ENCODE measurements at places on chromosomes 16 and 17.
A peak's percentile ranks its signal among the peaks of the same experiment; 100 is the strongest.

DNA sequence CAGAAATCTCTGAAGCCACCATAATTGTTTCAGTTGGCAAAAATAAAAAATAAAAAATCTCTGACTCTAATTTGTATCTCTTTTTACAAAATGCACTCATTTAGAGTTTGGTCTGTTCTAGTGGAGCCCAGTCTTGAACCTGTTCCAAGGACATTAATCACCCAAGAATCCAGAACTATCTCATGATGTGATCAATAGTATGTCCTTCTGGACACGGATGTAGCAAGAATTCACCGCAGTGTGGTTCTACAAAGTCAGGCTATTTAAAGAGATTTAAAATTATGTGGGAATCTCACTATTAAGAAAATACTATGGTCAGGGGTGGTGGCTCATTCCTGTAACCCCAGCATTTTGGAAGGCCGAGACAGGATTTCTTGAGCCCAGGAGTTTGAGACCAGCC lies 21.8 kb upstream of the ANKFN1 start:
- DNase-seq = peak; percentile 62

GRCh38 chr17:17155568-17155967 lies 50.6 kb downstream of the PLD6 start:
- no peak for DNase-seq

GRCh38 chr16:55392701-55393100 lies 68.7 kb downstream of the IRX6 start:
- peak; percentile 3 for DNase-seq

- DNase-seq = no peak
Measured at GRCh38 chr17:4584101-4584916, at the start of gene SMTNL2. Gene SMTNL2 (plus strand): TSS chr17:4584529. CDS start chr17:4584606, 77 bp downstream.

GRCh38 chr17:75795820-75796607 lies 11.4 kb downstream of the UNK start:
- DNase-seq = no peak

- DNase-seq = no peak
Measured at GRCh38 chr17:79778504-79779083, 646 bp downstream of the CBX2 start.

- no peak for DNase-seq
Measured at GRCh38 chr17:15267996-15268395, 2.9 kb upstream of the PMP22 start.

DNA sequence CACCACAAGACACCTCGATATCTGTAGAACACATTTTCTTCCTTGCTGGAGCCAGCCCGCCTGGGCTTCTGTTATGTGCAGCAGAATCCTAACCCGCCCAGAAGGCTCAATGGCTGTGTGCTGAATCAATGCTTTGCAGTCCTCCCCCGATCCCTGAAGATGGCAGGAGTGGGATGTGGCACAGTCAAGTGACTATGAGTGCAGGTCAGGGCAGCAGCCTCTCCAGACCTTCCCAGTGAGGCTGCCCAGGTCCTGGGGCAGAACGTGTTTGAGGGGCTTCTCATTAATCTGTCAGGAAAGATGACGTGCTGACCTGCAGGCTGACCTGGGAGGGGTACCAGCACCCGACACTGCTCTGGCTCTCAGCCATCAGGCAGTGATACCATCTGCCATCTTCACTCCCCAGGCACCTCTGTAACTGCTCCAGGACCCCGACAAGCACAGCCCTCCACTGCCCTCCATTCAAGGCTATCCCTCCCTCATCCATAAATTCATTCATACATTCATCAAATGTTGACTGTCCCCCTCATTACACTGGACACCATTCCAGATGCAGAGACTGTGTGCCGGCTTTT lies 35.2 kb downstream of the LRRC75A start:
- no peak for DNase-seq

GRCh38 chr16:66474750-66475199 lies 47.7 kb downstream of the BEAN1 start:
- no peak for DNase-seq

- no peak for DNase-seq
Measured at GRCh38 chr16:84751241-84751640, 51.4 kb downstream of the USP10 start.

GRCh38 chr16:85252461-85252860 lies 140.2 kb upstream of the CIBAR2 start:
- DNase-seq = no peak

DNA sequence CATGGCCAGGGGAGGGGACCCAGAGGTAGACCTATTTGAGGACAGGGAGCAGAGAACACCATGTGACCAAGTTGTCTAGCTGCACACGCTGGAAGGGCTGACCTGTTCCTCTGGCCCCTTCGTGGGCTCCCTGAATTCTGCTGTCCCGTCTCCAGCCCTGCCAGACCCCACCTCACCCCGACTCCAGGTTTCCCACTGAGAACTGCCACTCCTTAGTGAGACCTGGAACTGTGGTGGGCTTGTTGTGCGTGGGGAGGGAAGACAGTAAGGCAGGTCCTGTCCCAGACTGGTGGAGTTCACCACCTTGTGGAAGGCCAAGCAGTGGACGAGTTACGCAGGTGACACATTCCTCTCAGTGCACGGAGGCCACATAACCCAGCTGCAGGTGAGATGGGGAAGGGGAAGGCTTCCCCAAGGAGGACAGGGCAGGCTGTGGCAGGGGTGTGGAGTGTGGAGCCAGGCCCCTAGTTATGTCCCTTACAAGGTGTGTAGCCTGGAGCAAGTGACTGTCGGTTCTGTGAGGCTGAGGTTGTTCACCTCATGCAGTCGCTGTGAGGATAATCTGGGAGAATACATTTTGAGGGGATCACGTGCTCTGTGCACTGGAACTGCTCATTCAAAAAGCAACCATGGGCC lies 54.7 kb downstream of the USP22 start:
- no peak for DNase-seq

DNA sequence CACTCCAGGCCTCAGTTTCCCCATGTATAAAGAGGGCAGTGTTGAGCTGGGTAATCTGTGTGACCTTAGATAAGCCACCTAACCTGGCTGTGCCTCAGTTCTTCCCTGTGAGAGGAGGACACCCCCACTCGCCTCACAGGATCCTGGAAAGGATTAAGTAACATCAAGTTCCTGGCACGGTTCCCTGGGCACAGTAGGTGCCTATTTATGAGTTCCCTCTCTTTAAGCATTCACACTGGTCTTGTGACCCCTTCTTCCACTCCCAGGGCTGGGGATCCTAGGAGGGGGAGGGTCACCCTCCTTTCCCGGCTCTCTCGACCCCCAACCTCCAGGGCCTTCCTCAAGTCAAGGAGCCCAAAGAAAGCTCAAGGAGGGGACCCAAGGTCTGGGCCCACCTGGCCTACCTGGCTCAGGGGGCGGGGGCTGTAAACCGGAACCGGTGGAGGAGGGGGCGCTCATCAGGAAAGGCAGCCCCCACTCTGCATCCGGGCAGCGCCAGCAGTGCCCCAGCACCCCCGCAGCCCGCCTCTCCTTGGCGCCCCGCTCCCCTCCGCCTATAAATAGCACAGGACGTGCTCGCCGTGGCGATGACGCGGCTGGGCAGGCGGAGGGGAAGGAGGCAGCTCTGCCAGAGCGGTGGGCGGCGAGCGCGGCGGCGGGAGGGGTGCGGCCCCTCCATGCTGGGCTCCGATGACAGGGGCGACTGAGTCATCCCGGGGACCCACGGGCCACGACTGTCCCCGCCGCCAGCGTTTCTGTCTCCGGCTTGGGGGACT lies 9.4 kb downstream of the RPL19 start:
- peak; percentile 57 for DNase-seq

DNA sequence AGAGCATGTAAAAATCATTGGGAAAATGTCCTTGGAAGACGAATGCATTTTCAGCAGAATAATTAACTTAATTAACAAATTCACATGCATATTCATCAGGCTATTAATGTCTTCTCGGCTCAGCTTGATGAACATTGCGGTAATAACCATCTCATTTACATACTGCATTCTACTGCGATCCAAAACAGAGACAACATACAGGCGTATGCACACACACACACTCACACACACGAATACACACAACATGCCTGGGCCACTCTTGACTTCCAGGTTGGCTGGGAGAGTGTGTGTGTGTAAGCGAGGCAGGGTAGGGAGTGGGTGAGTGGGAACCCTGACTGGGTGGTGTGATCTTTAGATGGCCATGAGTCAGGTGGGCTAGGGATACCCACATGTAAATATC lies 44.7 kb downstream of the NEUROD2 start:
- DNase-seq = no peak

GRCh38 chr16:80931801-80932707 lies 74.6 kb downstream of the CMC2 start:
- DNase-seq = peak; percentile 61

GRCh38 chr16:11610580-11610979 lies 23.9 kb upstream of the LITAF start:
- no peak for DNase-seq

DNA sequence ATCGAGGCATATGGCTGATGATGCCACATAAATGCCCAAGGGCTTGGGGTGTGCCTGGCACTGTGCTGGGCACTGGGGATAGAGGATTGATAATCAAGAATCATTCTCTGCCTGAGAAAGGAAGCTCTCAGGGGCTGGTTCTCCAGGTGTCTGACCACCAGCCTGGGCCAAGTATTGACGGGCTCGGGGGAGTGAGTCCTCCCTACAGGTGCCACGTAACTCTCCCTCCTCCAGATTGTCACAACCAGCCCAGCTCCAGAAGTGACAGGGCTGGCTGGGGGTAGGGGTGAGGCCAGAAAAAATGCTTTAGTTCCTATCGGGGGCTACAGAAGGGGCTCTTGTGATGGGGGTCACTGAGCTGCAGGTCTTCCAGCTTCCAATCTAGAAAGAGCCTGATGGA lies 10.7 kb upstream of the C1QL1 start:
- no peak for DNase-seq

DNA sequence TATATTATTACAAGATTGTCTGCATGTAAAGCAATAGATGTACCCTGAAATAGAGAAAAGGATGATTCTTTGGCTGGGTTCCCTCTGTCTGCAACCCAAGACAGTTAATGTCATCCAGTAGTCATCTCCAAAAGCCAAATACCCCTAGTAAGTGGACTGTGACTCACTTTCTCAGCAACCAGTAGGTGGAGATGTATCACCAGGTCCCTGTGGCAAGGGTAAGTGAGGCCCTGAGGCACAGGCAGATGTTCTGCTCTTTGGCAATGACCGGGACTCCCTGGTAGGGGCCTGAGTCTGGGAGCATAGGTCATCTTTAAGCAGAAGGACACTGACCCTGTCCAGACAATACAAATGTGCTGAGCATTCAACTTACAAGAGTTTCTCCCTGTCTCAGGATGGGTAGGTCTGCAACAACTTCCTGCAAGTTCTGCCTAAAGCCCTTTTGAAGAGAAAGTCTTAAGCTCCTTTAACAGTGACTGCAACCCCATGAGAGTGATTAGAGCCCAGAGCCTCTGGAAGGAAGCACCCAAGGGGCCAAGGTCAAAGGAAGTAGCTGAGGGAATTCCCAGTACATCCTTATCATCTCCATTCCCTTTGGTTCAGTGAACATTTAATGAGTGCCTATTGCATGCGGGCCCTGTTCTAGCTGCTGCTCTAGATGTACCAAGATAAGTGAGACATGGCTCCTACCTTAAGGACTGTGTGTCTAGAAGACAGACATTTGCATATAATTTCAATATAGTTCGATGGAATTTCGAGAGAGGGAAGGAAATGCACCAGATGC lies 31.9 kb downstream of the PMP22 start:
- DNase-seq = peak; percentile 89

- DNase-seq = no peak
Measured at GRCh38 chr16:64133366-64133765, 988.5 kb downstream of the CDH11 start.

- DNase-seq = no peak
Measured at GRCh38 chr17:57514614-57515013, 230.5 kb downstream of the CCDC182 start.

GRCh38 chr16:1932050-1933028 lies 10.7 kb downstream of the MSRB1 start:
- DNase-seq = no peak

- DNase-seq = peak; percentile 80
Measured at GRCh38 chr16:11016993-11017392, 72.6 kb downstream of the CLEC16A start.

- no peak for DNase-seq
Measured at GRCh38 chr16:84190731-84191388, at the start of gene ADAD2. Gene ADAD2 (plus strand): TSS chr16:84191157. CDS start chr16:84191231, 74 bp downstream.

- DNase-seq = peak; percentile 27
Measured at GRCh38 chr17:43917348-43918025, 10.2 kb upstream of the MPP2 start.

- peak; percentile 69 for DNase-seq
Measured at GRCh38 chr17:64130559-64131001, 636 bp upstream of the ERN1 start.

GRCh38 chr16:83520596-83520995 lies 287.2 kb upstream of the HSBP1 start:
- DNase-seq = no peak

DNA sequence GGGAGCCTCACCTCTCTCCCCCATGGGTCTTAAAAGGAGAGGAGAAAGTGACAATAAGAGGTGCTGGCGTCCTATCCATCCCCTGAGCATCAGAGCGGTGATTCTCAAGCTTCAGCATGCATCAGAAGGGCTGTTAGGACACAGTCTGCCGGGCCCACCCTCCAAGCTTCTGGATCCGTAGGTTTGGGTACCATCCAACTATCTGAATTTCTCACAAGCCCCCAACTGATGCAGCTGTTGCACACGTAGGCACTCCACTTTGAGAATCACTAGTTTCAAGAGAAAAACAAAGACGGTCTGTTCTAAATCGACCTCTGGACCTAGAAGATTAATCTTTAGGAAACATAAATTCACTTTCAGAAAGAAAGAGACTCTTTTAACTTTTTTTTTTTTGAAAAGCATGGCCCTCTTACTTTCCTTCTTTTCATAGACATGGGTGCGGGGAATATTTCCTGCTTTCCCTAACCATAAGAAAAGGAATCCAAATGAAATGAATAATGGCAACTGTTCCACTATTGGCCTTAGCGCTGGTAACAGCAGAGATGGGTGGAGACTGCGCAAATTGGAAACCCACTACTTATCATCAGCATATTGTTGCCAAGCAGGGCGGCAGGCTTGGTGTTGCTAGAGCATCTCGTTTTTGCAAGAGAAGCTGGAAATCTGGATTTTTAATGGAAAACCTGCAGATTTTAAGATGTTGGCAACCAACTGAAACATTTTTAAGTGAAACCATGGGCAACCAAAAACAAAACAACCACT lies 144.4 kb downstream of the GAS7 start:
- no peak for DNase-seq

All from fibroblast of mammary gland (primary cell).